ENCODE measurements at places on chromosomes 6 and 20.

GRCh38 chr20:13397300-13397724, 176.2 kb downstream of the ISM1 start:
- DNase-seq, result no peak

DNA sequence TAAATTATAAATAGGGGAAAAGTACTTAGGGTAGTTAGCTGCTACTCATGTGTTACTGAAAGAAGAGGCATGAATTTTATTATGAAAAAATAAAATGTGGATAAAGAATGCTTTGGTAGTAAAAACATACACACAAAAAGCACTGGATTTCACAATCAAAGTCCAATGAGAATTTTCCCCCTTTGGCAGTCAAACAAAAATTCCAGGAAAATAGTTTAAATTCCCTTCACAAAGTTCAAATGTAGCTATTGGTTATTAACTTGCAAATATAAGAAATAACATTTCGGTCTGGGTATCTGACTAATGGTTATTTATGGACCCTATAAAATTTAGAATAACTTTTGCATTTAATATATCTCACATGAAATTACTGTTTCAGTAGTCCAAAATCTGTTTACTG, 210.4 kb downstream of the FOXC1 start:
- DNase-seq, result no peak

DNA sequence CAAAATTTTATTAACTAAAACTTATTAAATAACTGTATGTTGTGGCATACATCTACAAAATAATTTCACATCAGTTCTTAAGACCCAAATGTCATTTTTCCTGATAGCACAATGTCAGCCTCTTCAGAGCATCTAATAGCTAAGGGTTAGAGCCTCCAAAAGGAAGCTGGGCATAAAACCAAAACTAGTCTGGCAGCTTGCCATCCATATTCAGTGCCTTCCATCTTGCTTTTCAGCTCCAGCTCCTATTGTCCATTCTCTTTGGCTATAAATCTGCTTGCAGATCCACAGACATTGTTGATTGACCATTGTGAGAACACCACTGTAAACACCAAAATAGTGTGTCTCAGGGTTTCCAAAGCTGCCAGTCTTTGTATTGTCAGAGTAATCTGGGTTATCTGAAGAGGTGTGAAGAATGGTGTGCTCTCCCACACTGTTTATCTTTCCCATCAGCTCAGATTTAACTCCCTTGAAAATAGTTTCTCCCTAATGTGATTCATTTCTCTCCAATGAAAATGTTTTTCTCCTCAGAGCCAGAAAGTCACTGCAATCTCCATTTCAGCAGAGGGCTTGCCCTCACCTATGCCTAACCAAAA, 154.8 kb upstream of the KCNQ5 start:
- no peak for DNase-seq

DNA sequence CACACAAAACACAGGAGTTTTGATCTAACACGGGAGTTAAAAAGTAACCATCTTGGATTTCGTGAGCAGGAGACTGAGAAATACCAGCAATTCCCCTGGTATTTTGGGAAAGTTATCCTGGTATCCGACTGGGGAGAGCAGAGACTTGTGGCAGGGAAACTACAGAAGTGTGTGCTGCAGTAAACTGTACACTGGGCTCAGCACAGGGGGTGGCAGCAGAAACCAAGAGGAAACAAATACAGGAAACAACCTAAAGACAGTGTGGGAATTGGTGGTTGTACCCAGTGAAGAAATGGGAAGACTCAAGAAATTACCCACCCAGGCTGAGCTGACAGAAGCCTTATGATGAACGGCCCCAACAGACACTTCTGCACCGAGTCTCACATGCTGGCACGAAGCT, 109.8 kb downstream of the CHD6 start:
- DNase-seq, result no peak

DNA sequence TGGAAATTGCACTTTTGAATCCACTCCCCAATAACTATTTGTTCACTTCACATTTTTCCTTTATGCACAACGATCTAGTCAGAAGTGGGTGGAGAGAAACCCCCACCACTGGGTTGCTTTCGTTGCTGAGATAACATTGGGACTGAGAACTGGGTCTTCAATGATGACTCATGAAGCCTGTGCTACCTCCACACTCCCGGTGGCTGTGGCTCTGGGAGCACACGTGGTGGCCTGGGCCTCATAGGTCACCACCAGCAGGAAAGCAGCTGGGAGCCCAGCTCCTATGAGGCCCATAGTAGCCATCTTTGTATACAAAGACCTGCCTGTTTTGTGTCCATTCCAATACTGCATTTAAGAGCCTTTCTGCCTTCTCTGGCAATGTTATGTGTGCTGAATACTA, 178.0 kb upstream of the SASH1 start:
- no peak for DNase-seq

- DNase-seq, result no peak
Measured at GRCh38 chr6:110620065-110620464, 143.7 kb upstream of the SLC22A16 start.

DNA sequence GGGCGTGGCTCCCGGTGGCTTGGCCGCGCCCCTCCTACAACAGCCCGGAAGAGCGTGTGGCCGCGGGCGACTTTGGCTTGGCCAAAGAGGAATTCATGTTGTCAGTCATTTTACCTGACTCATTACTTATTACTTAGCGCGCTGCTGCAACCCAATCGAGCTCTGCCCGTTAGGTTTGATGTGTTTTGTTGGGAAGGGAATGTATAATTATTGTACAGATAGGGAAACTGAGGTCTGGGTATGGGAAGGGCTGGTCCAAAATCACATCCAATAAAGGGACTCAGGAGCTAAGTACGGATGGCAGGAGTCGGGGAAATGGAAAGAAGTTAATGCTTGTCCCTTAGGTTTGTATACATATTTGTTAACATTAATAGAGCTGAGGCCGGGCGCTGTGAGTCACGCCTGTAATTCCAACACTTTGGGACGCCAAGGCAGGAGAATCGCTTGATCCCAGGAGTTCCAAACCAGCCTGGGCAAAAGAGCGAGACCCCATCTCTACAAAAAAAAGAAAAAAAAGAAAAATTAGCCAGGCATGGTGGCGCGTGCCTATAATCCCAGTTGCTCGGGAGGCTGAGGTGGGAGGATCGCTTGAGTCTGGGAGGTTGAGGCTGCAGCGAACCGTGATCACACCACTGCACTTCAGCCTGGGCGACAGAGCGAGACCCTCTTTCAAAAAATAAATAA, 639 bp upstream of the ZNF335 start:
- no peak for DNase-seq
